ENCODE measurements at places on chromosomes 7 and 10.

DNA sequence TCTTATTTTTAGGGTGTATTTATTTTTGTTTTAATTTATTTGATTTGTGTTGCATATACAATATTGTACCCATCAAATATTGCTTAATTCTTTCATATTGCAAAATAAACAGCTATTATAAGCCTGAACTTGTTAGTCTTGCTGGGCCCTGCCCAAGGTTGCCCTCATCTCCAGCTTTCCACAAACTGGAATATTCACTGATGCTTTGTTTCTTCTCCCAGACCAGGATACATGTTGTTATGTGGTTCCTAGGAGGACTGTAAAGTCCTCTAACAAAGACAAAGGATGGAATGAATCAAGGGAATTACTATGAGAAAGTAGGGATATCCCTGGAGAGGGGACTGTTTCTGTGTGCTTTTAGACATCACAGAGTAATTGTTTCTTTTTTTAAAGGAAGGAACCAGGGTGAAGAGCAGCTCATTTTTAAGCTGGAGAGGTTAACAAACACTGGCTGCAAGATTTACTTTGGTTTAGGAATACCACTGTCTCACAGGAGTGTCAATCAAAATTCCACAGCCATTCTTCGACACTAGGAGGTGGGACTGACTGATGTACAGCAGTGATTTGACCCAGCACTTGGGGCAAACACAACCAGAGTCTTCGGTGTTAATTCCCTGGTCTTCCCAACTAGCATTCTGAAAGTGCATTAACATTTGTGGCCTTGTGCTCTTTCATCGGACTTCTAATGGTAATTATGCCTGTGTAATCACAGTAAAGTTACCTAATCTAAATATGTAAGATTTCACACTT, 14.8 kb upstream of the CD36 start:
- no peak for DNase-seq

GRCh38 chr10:110794808-110795207, 76.9 kb upstream of the PDCD4 start:
- DNase-seq = peak; percentile 83

DNA sequence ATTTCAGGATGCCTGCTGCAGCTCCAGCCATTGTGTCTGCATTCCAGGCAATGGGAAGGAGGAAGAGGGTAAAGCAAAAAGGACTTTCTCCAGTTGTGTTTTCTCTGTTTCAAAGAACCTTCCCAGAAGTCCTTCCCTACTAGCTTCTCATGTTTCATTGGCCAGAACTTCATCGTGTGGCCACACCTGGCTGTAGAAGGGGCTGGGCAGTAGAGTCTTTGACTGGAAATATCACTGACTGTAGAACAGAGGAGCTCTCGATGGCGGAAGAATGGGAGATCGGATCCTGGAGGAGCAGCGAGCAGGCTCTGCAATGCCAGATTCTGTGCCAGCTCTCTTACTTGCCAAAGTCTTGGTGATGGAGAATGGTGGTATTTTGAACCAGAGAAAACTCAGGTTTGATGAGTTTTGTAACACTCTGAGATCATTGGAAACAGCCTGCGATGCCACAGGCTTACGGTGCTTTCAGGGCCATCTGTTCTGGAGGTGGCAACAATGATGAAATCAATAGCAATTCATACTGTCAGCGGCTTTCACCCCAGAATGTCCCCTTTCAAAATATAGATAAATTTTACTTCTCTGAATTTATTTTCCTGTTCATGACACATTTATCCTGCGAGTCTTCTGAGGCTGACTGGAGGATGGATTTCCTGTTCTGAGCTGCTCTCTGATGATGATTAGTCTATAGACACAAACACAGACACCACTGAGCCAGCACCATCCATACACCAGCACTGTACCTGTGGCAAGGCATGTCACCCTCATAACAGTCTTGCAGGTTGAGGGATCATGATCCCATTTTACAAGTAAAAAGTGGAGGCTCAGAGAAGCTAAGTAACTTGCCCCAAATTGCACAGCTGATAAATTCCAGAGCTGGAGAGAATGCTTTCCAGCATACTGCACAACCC, 204.2 kb downstream of the EMX2 start:
- DNase-seq = no peak

DNA sequence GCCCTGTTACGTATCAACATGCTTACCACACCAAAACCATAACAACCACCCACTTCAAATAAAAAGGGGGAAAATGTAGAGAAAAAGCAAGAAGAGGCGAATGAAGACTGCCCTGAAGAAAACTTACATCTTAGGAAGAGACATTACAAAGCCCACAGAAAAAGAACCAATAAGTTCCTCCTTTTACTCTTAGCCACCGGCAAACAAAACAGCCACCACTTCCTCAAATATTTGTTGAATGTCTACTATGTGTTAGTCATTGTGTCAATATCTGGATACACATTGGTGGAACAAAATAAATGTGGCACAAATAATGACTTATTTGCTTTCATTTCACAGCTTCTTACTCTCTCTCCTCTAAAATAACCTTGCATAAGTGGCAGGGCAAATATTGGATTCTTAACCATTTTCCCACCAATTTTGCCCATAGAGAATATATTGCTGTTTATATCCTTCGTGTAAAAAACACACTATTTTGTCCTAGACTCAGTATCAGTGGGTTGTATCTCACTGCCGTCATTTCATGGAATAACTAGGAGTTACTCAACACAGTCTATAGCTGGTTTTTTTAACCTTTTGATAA, 106.8 kb downstream of the ANK3 start:
- no peak for DNase-seq

DNA sequence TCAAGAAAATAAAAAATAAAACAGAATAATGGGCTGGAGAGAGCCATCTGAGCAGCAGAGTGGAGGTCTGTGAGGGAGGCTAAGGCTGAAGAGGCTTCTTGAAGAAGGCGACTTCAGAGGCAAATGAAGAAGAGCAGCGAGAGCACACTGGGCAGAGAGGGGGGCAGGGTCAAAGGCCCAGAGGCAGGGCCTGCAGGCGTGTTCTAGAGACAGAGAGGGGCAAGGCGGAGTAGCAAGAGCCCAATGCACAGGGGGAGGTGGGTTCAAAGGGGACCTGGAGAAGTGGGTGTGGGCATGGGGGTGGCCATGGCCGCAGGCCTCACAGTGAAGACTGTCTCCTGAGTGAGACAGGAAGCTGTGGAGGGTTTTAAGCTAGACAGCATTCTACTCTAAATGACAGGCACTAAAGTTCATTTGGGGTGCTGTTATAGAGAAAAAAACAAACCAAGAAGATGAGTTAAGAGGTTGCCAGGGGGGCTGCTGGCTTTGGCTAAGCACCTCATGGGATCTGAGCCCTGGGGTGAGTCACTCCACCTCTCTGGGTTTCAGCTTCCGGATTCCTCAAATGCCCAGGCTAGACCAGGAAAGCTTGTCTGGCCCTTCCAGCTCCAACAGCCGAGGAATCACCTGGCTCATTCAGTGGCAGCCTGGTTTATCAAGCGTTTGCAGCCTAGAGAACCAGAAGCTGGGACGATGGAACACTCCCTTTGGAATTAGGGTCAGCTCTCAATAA, 81.7 kb downstream of the DLG5 start:
- DNase-seq = no peak

DNA sequence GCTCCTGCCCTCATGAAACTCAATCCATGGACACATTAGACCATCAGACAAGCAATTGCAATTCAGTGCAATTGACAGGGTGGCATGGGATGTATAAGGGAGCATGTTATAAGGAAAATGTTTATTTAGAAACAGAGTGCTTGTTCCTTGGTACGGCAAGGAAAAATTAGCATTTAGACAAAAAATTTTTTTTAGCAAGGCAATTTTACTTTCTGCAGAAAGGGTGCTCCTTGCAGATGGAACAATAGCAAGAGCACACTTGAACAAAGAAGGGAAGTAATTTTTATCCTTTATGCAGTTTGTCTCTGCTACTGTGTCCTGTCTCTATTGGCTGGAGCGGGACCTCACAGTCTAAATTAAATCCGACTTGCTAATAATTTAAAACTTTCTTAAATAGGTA, 6.2 kb upstream of the BAG3 start:
- no peak for DNase-seq

- DNase-seq = no peak
These were observed 765.1 kb upstream of the POM121L12 start for GRCh38 chr7:52270301-52270700.

DNA sequence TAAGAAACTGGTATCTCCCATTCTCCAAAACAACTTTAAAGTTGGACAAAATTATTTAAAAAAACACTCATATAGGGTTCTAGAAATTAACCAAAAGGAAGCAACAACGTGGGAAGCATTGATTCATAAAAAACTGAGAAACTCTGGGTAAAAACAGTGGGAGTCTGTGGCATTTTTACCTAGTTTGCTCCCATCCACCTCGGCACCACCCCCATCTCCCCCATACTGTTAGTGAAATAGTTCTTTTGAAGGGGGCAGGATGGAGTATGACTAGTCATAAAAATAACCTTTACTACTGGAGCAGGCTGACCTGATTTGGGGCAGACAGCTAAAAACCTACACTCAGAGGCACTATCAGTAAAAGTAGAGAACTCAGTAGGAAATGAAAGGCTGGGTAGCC, 123.2 kb downstream of the AVL9 start:
- DNase-seq = no peak

DNA sequence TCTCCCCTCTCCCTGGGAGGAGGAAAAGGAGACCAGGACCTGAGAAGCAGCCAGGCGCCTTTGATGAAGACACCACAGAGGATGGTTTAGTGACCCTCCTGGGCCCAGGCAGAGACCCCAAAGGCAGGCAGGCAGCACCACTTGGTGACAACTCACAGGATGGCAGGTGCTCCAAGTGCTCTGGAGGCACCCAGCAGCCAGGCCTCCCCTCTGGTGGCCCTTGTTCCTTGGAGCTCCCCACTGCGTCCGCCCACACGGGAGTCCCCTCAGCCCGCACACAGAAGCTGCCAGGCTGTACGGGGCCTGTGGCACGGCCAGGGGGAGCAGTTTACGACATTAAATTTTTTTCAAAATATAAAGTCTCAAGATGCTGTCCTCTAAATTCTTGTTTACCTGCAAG, 607.1 kb upstream of the FOXK1 start:
- no peak for DNase-seq

DNA sequence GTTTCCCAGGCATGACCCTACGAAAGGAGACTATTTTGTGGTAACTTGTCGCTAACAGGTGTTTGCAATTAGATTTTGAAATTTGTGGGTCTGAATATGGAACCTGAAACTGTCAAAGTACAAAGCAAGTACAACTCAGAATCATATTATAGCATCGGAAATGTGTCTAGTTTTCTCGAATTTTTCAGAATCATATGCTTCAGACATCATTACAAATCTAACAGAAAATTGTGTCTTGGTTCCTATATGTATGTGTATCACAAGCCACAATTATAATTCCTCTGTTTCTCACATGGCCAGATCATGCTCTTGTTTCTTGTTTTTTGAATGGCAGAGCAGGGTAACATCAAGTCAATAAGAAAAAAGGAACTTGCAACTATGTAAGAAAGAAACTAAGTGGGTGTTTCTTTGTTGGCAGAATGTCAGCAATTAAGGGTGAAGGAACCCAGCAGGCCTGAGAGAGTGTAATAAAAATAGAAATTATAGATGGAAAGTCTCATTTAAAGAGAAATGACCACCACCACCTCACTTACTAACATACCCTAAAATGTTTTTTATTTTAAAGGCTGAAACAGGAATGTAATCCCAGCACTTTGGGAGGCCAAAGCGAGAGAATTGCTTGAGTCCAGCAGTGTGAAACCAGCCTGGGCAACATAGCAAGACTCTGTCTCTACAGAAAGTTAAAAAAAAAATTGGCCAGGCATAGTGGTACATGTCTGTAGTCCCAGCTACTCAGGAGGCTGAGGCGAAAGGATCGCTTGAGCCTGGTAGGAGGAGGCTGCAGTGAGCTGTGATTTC, 51.3 kb downstream of the PRTFDC1 start:
- DNase-seq = no peak

GRCh38 chr10:128286141-128286761, 160.0 kb upstream of the MKI67 start:
- no peak for DNase-seq

GRCh38 chr7:20030417-20030816, 186.8 kb downstream of the MACC1 start:
- DNase-seq = no peak

DNA sequence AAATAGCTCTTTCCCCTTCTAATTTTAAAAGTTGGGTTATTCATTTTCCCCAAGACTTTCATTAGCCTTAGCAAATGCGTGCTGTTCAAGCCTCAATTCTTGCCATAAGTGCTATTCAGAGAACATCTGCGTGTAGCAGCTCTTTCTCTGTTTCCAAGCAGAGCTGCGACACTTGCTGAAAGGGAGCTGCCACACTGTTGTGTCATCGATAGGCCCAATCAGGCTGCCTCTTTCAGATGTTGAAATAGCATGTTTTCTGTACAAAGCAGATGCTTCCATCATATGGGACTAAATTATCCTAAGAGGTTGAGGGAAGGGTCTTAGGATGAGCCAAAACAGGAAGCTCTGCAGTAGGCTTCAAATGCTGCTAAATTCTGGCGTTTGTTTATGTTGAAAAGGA, 220.9 kb upstream of the CDC14C start:
- no peak for DNase-seq

GRCh38 chr7:149669121-149669818, 104.1 kb downstream of the ZNF467 start:
- DNase-seq = no peak

DNA sequence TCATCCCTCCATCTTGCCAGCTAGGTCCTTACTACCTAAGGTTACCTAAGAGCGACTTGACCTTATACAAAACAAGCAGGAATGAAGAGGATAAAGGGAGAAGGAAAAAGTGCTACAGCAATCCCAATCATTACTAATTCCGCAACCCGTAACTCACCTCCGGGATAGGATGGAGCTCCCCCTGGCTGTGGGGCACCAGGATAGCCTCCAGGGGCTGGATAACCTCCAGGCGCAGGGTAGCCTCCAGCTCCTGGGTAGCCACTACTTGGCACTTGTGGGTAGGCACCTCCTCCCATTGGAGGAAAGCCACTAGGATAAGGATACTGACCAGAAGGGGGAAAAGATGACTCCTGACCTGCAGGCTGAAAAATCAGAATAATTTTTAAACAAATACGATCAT, 15.8 kb downstream of the ANXA7 start:
- DNase-seq = no peak

DNA sequence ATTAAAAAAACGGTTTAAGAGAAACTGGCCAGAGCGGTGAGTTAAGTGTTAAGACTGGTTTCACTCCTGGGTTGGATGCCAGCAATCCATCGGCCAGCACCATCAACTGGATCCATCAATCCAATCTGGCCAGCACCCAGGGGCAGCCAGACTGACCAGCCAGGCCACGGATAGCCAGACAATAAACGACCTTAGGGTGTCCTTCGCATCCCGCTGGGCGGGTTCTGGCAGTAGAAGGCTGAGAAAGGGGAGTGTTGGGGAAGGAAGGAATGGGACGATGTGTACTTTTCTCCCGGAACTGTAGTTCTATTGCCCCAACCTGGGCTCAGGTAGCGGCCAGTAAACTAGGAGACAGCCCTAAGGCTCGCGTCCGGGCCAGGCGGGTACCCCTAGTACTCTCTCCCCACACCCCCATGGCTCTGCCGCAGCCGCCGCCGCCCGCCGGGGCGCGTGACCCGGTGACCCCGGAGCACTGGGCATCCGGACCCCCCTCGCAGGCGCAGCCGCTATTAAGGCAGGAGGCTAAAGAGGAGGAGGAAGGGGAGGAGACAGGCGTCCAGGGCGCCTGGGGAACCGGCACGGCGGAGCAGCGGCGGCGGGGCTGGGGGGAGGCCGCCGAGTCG, at the start of gene CASD1:
TSS of gene CASD1 (plus strand) at position 546 of the 623 bp plus-strand sequence. CDS start 276 bp downstream, outside the sequence.
- DNase-seq = peak; percentile 50

- DNase-seq = no peak
These were observed 92.7 kb downstream of the SEMA3D start for GRCh38 chr7:85094046-85094725.
